ENCODE measurements at places on chromosomes 6 and 20. TPM values are rescaled to one million over a fixed set of nuclear protein-coding genes. Genes with fewer than 3 reads are reported as not detected.
A peak's percentile ranks its signal among the peaks of the same experiment; 100 is the strongest.

NKAIN2 gene
- total RNA-seq: not detected

GRCh38 chr6:37162740-37163139 lies 7.2 kb upstream of the PIM1 start:
- H3K27ac ChIP-seq: no peak overlapping the region
- no peaks in the 10 kb centered on the region for H3K27me3 ChIP-seq
- H3K4me1 ChIP-seq: peaks cover 9% of the 10 kb centered on the region

DNA sequence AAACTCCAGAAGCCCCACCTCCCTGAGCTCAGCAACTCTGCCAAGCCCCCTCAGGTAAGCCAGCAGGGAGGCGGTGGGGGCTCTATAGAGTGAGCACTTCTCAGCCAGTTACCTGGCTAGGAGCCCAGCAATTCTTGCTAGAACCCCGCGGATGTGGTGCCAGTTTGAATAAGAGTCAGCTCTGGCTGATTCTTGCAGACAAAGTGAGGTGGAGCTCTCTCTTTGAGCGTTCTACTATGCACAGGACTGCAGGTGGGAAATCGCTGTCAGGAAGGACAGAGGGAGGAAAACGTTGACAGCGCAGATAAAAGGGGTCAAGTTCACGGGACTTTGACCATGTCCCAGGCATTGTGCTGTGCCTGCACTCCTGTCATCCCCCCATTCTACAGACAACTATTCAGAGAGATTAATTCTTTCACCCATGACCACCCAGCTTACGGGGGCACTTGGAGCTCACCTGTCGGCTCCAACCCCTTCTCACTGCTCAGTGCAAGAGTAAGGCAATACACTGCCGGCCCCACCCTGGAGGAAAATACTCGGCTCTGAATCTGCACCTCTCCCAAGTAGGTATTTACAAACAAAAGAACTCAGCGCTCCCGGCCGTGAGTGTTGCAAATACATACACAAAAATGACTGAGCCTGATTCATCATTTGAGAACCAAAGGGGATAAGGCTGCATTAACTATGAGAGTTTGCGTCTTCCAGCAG lies 92.9 kb downstream of the ANKRD60 start:
- H3K4me1 ChIP-seq: no peaks in the 10 kb centered on the region
- H3K36me3 ChIP-seq: no peaks in the 10 kb centered on the region
- H3K4me3 ChIP-seq: no peak overlapping the region
- no peak overlapping the region for H3K27ac ChIP-seq
- peaks cover 54% of the 10 kb centered on the region for H3K27me3 ChIP-seq

DNA sequence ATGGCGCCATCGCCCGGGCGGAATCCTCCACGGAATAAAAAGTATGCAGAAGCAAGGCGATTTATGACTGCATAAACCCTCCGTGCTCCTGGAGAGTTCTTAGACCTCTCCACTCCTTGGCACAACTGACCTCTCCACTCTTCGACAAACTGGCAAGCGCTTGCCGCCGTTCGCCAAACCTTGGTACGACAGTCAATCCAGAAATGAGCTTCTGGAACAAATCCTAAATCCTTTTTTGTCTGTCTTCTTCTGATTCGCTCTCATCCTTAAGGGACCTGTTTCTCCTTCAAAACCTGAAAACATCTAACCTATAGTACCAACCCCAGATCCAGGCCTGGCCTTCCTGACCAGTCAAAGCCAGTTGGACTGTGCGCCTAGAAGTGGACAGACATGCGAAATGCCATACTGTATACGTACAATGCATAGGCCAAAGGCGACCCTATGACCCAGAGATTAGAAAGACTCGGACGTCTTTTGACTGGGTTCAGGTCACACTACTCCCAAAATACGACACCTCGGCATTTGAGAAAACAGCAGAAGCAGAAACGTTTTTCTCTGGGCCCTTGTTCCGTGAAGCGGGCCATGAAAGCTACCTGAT lies 59.4 kb downstream of the TRIM27 start:
- peaks cover 15% of the 10 kb centered on the region for H3K27me3 ChIP-seq
- H3K36me3 ChIP-seq: peaks cover 3% of the 10 kb centered on the region
- no peak for DNase-seq
- H3K4me1 ChIP-seq: peaks cover 38% of the 10 kb centered on the region
- peak overlapping the region; percentile 78 for H3K27ac ChIP-seq

GRCh38 chr6:117533775-117534174 lies 51.3 kb downstream of the DCBLD1 start:
- H3K4me1 ChIP-seq: no peaks in the 10 kb centered on the region
- no peak for DNase-seq
- H3K27ac ChIP-seq: no peak overlapping the region

DNA sequence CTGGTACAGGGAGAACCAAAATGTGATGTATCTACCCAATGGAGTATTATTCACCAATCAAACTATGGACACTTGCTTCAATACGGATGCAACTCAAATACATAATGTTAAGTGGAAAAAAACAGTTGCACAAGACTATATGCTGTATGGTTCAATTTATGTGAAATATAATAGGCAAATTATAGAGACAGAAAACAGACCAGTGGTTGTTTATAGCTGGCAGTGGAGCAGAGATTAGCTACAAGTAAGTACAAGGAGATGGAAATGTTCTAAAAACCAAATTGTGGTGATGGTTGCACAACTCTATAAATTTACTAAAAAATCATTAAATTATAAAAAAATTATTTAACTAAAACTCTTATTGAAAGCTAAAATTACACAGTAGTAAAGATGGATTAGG lies 113.2 kb downstream of the PRDM1 start:
- DNase-seq: no peak
- peaks cover 48% of the 10 kb centered on the region for H3K4me1 ChIP-seq

GRCh38 chr6:139605350-139605749 lies 230.9 kb upstream of the CITED2 start:
- no peak for DNase-seq
- peaks cover 5% of the 10 kb centered on the region for H3K4me1 ChIP-seq
- no peaks in the 10 kb centered on the region for H3K27me3 ChIP-seq
- H3K36me3 ChIP-seq: no peaks in the 10 kb centered on the region
